Kidney (tissue), 22 donors: ENCODE measurements at places on chromosomes 13 and 19. TPM values are rescaled to one million over a fixed set of nuclear protein-coding genes. Genes with fewer than 3 reads are reported as not detected.
A peak's percentile ranks its signal among the peaks of the same experiment; 100 is the strongest.

DNA sequence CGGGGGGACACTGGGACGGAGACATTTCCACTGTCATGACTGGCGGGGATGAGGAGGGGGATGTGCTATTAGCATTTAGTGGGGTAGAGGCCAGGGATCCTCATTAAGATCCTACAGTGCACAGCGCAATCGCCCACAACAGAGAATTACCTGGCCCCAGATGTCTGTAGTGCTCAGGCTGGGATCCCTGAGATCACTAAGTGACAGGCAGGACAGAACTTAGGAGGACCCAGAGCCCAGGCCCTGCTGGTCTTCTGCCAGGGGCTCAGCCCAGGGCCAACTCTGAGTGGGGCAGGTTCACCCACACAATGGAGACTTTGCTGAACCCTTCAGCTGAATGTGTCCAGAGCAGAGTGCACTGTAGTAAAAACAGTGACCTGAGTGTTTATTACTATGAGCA, 4.6 kb downstream of the RANBP3 start:
- H3K4me1 ChIP-seq, result peaks cover 36% of the 10 kb centered on the region
- no peaks in the 10 kb centered on the region for H3K27me3 ChIP-seq
- peaks cover 2% of the 10 kb centered on the region for H3K36me3 ChIP-seq
- no peak overlapping the region for H3K4me3 ChIP-seq
- DNase-seq, result no peak

Gene SPRED3
- 0.17 TPM for polyA plus RNA-seq

Gene ZNF329
- 8.4 TPM for polyA plus RNA-seq

GRCh38 chr19:12783291-12783848, 7.9 kb upstream of the JUNB start:
- peaks cover 6% of the 10 kb centered on the region for H3K4me1 ChIP-seq
- H3K27ac ChIP-seq, result peak overlapping the region; percentile 98
- H3K4me3 ChIP-seq, result peak overlapping the region; percentile 69
- H3K36me3 ChIP-seq, result no peaks in the 10 kb centered on the region

GRCh38 chr19:45773384-45773783, 4.3 kb upstream of the SIX5 start:
- H3K4me3 ChIP-seq, result no peak overlapping the region
- peak overlapping the region; percentile 80 for H3K27ac ChIP-seq
- no peak for DNase-seq
- no peaks in the 10 kb centered on the region for H3K27me3 ChIP-seq

Gene ZNF793
- polyA plus RNA-seq, result 4.3 TPM

Gene AP1M2
- 232 TPM for polyA plus RNA-seq

Gene FUT1
- 2.3 TPM for polyA plus RNA-seq

DNA sequence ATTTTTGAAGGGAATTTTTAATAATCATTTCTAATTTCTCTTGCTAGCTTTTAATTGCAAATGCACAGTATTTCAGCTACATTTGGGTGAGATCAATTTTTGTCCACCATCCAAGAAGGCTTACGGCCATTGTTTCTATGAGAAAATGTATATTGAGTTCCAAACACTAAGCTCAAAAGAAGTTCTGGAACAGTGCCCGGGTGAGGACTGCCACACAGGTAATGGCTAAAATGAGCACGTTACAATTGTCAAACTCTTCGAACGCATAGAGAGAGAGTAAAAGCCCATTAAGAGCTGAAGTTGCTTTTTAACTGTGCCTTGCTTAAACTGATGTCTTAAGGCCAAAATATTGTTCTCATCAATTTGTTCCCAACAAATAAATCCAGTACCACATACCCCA, 755.0 kb downstream of the DIAPH3 start:
- H3K4me3 ChIP-seq, result no peak overlapping the region
- no peak for DNase-seq
- H3K36me3 ChIP-seq, result no peaks in the 10 kb centered on the region
- H3K27ac ChIP-seq, result no peak overlapping the region
- H3K27me3 ChIP-seq, result no peaks in the 10 kb centered on the region
- peaks cover 5% of the 10 kb centered on the region for H3K4me1 ChIP-seq

Gene CYP2S1
- polyA plus RNA-seq, result 0.97 TPM

Gene SH2D3A
- polyA plus RNA-seq, result 12.5 TPM

Gene BRME1
- polyA plus RNA-seq, result 1.5 TPM

GRCh38 chr19:17330262-17331044, 4.2 kb downstream of the ANO8 start:
- H3K27me3 ChIP-seq, result no peaks in the 10 kb centered on the region
- H3K36me3 ChIP-seq, result no peaks in the 10 kb centered on the region
- no peak overlapping the region for H3K27ac ChIP-seq
- no peak for DNase-seq
- no peak overlapping the region for H3K4me3 ChIP-seq

DNA sequence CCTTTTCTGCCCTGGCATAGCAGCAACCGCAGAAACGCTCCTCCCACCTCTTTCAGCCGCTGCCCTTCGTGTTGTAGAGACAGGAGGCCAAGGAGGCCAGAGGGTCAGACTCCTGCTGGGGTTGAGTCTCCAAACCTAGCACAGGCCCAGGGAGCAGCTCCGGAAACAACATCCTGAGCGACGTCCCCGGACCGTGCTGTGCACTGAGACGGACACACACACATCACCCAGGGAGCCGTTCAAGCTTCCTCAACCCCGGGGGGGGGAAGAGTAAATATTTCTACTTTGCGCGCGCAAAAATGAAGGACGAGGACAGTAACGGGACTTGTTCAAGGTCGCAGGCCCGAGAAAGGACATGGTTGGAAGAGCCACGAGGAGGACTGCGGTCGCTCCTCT, 657 bp downstream of the ZNF550 start:
- H3K27ac ChIP-seq, result no peak overlapping the region
- H3K27me3 ChIP-seq, result no peaks in the 10 kb centered on the region
- DNase-seq, result peak; percentile 64
- H3K36me3 ChIP-seq, result peaks cover 16% of the 10 kb centered on the region
- peak overlapping the region; percentile 84 for H3K4me3 ChIP-seq

Gene VAV1
- 0.90 TPM for polyA plus RNA-seq

Gene SELENOV
- polyA plus RNA-seq, result not detected

Gene LGALS14
- not detected for polyA plus RNA-seq

DNA sequence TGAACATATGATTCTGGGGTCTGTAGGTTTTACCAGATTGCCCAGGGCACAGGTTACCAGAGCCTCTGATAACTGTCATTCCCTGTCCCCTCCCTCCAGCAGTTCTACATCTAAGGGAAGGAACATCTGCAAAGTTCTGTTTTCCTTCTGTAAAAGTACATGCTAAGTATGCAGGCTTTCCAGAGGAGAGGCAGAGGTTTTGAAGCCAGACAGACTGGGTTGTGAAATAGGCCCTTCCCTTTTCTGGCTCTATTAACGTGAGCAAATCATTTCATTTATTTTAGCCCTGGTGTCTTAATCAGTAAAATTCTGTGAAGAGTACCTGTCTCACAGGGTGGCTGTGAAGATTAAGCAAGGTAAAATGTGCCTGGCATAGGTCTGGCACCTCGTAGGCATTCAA, 66.1 kb upstream of the C1QTNF9 start:
- H3K4me3 ChIP-seq, result no peak overlapping the region
- no peaks in the 10 kb centered on the region for H3K4me1 ChIP-seq
- H3K27me3 ChIP-seq, result no peaks in the 10 kb centered on the region
- DNase-seq, result no peak
- H3K27ac ChIP-seq, result no peak overlapping the region

Gene EMP3
- polyA plus RNA-seq, result 75.9 TPM

- H3K36me3 ChIP-seq, result no peaks in the 10 kb centered on the region
- no peak overlapping the region for H3K27ac ChIP-seq
- peak; percentile 65 for DNase-seq
These were observed 6.1 kb downstream of the NAPSA start for GRCh38 chr19:50359328-50359818.

GRCh38 chr13:60229708-60230272, 66.1 kb upstream of the DIAPH3 start:
- no peak overlapping the region for H3K4me3 ChIP-seq
- no peak overlapping the region for H3K27ac ChIP-seq
- no peak for DNase-seq

Gene ZNF71
- 3.5 TPM for polyA plus RNA-seq

Gene ASF1B
- polyA plus RNA-seq, result 0.49 TPM

GRCh38 chr19:17762505-17763229, 11.4 kb downstream of the FCHO1 start:
- H3K36me3 ChIP-seq, result no peaks in the 10 kb centered on the region
- DNase-seq, result no peak
- no peak overlapping the region for H3K4me3 ChIP-seq
- no peaks in the 10 kb centered on the region for H3K27me3 ChIP-seq
- H3K4me1 ChIP-seq, result peaks cover 3% of the 10 kb centered on the region

DNA sequence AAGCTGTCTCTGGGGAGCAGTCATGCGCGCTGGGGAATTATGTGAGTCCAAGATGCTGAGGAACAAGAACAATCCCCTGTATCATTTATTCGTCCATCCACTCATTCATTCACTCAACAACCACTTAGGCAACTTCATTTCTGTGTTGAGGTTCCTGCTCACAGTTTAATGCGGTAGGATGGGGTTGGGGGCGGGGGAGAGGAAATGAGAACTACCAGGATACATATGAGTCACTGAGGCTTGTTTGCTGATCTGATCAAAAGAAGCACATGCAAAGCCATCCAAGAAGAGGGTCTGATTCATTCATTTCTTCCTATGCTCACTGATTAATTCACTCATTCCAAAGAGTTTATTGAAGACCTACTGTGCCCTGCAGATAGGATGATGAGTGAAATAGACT, 20.9 kb downstream of the ZNF536 start:
- no peaks in the 10 kb centered on the region for H3K27me3 ChIP-seq
- no peaks in the 10 kb centered on the region for H3K4me1 ChIP-seq
- H3K36me3 ChIP-seq, result no peaks in the 10 kb centered on the region
- DNase-seq, result no peak
- H3K27ac ChIP-seq, result no peak overlapping the region

GRCh38 chr13:51785712-51786424, 18.1 kb downstream of the DHRS12 start:
- no peak overlapping the region for H3K27ac ChIP-seq
- H3K27me3 ChIP-seq, result no peaks in the 10 kb centered on the region
- no peaks in the 10 kb centered on the region for H3K36me3 ChIP-seq
- no peaks in the 10 kb centered on the region for H3K4me1 ChIP-seq

DNA sequence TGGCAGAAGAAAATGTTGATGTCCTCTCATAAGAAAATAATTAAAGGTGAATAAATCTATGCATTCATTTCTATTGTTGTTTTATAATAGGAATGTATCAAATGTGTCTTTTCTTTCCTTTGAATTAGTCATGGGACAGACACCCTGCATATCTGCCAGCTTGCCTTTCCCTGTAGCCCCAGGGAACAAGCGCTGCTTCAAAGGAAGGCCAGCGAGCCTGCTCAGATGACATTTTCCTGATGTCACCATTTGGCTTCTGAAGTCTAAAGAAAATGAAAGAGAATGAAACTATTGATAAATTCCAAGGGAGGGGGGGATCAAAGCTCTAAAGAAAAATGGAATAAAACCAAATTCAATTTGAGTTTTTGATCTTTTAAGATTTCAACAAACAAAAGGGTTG, 574.8 kb downstream of the IRS2 start:
- no peak for DNase-seq
- H3K36me3 ChIP-seq, result no peaks in the 10 kb centered on the region
- no peak overlapping the region for H3K4me3 ChIP-seq
- no peak overlapping the region for H3K27ac ChIP-seq
- H3K4me1 ChIP-seq, result no peaks in the 10 kb centered on the region

GRCh38 chr19:5628919-5629481, 6.1 kb downstream of the SAFB start:
- no peaks in the 10 kb centered on the region for H3K27me3 ChIP-seq
- H3K4me3 ChIP-seq, result no peak overlapping the region
- no peak overlapping the region for H3K27ac ChIP-seq
- H3K36me3 ChIP-seq, result peaks cover 10% of the 10 kb centered on the region
- H3K4me1 ChIP-seq, result peaks cover 28% of the 10 kb centered on the region
- no peak for DNase-seq

DNA sequence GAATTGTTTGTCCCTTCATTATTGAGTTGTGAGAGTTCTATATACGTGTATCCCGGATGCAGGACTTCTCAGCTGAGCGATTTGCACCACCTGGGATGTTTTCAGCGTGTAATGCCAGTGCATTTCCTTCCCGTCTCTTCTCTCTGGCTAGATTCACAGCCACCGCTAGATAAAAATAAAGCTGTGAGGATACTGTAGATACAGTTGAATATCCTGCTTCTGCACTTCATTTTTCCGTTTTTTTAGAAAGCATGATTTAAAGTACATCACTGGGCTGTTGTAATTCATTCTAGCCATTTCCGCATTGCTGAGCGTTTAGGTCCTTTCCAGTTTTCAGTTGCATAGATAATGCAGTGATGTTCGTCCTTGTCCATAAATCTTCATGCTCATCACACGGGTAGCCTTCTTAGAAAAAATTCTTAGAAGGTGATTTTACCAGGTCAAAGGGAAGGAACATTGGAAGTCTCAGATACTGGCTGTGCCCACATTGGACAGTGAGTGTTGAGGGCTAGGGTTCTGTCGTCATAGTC, 14.7 kb downstream of the PPP1R37 start:
- no peak overlapping the region for H3K27ac ChIP-seq
- H3K4me3 ChIP-seq, result no peak overlapping the region
- H3K36me3 ChIP-seq, result no peaks in the 10 kb centered on the region
- no peak for DNase-seq
- H3K27me3 ChIP-seq, result no peaks in the 10 kb centered on the region
- H3K4me1 ChIP-seq, result peaks cover 20% of the 10 kb centered on the region

Gene ZNF155
- 5.0 TPM for polyA plus RNA-seq

Gene PDE4A
- polyA plus RNA-seq, result 4.5 TPM

Gene NLRP7
- polyA plus RNA-seq, result not detected
